ENCODE measurements at places on chromosomes 7 and 10.

- peak; percentile 69 for DNase-seq
These were observed 973 bp downstream of the CAMK1D start for GRCh38 chr10:12350167-12350872.

GRCh38 chr7:158917818-158918217 is 61.5 kb downstream of the DYNC2I1 start:
- DNase-seq, result no peak

DNA sequence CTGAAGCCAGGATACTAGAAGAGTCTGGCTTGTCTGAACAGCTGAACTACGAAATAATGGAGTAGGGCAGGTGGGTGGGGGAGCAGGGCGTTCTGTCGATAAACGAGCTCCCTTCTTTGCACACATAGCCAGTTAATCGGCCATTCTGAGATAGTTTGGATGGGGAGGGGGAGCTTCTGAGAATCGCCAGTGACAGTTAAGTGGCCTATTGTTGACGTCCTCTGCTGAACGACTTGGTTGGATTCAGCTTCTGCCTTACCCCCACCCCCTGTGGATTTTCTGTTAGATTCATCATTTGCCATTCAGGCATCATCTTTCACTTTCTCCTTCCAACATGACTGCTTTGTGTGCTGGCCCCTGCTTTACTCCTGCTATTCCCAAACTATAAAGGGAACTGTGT is 520 bp downstream of the CPA5 start:
- DNase-seq, result no peak

DNA sequence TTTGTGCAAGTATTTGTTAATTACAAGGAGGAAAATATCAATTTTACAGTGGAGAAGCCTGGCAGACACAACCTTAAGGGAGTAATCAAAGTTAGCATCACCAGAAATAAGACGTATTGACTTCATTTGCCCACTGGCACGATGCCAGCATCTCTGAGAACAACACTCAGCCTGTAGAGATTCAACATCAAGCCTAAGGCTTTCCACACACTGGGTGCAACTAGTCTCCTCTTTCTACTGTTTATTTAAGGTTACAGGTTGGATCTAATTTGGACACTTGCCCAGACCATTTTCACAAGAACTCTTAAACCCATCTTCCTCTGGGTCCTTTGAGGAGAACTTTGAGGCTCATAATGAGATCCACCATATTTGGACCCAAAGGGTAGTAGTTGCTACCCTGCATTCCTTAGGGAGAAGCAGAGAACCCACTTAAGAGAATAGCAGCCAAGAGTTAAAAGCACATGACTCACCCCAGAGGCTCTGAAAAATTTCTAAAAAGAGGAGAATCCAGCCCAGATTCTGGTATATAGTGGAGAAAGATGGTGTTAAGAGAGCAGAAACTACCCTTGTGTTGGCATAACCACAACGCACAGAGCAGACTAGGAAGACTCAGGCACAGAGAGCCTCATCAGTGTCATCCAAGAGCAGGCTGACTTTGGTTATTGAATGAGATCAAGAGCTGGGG is 97.3 kb downstream of the CCDC71L start:
- no peak for DNase-seq

- DNase-seq, result peak; percentile 82
These were observed 94.0 kb upstream of the ZMIZ1 start for GRCh38 chr10:78974617-78975317.

DNA sequence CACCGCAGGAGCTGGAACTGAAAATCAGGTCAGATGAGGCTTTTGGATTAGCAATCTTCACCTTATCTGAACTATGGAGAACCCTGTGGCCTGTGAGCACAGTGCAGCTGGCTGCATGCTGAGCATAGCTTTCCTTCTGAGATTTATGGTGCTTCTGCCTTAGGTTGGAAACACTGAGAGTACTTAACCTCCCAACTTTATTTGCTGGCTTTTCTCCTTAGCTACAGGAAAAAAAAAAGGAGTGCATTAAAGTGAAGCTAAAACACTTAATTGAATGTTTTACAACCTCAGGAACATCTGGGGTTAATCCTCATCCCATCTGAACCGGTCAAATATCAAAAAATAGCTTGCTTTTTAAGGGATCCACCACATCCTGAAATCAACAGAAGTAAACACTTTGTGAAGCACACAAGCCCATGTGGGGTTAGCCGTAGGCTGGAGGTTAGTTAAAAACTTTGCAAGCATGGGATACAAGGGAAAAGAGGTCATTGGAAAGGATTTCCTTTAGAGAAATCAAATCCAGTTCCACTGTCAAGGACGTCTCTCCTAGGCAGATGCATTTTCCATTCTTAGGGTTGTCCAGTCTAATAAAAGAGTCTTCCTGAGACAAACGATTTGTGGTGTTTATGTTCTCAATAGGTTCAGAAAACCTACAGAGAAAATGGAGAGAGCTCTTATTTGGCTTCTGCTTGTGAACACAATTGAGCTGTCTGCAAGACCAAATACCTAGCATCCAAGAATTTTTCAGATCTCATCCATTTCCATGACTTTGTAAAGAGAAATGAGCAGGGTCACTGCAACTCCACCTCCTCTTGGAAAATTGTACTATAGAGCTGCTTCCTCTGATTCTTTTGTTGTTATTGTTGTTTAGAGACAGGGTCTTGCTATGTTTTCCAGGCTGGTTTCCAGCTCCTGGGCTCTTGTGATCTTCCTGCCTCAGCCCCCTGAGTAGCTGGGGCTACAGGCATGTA is 470.4 kb upstream of the IGFBP3 start:
- DNase-seq, result no peak

GRCh38 chr10:84397735-84398144 is 69.4 kb downstream of the CCSER2 start:
- DNase-seq, result no peak

- no peak for DNase-seq
These were observed 37.5 kb upstream of the TAC1 start for GRCh38 chr7:97694355-97694754.

DNA sequence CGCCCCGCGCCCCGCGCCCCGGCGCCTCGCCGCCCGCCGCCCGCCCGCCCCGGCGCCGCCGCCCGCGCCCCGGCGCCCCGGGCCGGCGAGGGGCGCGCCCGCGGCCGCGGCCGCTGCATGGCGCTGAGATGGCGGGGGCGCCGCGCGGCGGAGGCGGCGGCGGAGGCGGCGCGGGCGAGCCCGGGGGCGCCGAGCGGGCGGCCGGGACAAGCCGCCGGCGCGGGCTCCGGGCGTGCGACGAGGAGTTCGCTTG is 174 bp downstream of the ADCY1 start:
- no peak for DNase-seq

DNA sequence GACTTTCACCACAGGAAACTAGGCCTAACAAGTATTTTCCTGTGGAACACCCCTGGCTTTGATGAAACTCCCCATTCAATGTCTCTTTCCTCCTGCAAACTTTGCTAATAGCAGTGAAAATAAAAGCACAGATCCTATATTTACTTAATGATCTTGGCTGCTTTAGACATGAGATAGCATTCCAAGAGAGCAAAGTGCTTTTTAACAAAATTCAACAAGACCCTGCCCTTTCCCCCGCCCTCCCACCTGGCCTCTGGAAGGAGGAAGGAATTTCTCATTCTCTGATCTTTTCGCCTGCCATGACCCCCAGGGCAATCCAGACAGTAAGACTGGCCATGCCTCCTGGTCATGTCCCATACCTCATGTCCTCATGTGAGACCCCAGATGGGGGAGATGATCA is 185.7 kb downstream of the KCNMA1 start:
- DNase-seq, result no peak

DNA sequence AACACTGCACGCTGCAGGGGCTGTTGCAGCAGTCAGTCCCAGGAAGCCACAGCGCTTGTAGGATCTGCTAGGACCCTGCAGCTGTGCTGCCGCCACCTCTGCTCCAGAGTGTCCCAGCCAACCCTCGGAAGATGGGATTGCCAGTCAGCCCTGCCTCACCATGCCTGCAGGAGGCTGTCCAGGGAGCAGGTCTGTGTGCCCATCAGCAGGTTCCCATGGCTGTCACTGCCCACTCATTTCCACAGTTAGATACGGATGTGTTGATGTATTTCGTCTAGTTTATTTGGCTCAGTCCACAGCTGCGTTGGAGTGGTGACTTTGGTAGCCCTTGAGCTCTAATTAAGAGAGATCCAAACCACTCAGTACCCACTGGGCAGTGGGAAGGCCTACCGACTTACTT is 35.7 kb downstream of the SHH start:
- no peak for DNase-seq

- DNase-seq, result no peak
These were observed 141.3 kb upstream of the TMEM106B start for GRCh38 chr7:12069757-12070156.

DNA sequence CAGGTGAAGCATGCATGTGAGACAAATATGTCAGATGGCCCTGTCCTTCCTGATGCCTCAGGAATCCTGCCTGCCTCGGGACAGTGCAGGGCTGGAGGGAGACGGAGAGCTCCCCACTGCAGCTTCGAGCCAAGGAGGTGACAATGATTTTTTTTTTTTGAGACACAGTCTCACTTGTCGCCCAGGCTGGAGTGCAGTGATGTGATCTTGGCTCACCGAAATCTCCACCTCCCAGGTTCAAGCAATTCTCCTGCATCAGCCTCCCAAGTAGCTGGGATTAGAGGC is 68.8 kb downstream of the OAT start:
- no peak for DNase-seq

DNA sequence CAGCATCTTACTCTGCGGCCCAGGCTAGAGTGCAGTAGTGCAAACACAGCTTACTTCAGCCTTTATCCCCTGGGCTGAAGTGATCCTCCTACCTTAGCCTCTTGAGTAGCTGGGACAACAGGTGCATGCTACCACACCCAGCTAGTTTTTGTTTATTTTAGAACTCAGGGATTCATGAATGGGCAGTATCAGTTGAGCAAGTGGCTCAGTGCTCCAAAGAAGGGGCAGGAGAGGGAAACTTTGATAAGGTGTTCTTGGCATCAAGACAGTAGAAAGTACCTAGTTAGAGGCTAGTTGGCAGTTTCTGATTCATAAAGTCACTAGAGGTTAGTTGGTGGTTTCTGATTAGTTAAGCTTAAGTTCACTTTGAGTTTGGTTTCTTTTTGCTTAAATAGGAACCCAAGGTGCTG is 18.4 kb downstream of the TRIM24 start:
- DNase-seq, result no peak

DNA sequence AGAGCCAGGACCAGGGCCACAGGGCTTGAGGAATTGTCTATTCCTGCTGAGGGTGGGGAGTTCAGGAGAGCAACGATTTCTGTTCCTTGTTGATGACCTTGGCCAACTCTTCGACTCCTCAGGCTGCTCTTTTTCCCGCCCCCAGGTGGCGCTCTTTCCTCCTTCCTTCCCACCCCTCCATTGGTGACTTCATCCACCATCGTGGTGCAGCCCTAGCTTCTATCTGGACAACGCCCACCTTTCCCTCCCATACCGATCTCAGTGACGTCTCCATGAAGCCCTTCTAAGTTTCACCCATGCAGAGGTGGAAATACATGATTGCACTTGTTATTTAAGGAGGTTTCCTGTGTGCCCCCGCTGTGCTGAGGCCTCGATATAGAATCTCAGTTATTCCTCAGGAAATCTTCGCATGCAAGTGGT is 22.1 kb upstream of the CARD11 start:
- DNase-seq, result peak; percentile 59

GRCh38 chr10:123367195-123367594 is 213.0 kb downstream of the BUB3 start:
- DNase-seq, result no peak

DNA sequence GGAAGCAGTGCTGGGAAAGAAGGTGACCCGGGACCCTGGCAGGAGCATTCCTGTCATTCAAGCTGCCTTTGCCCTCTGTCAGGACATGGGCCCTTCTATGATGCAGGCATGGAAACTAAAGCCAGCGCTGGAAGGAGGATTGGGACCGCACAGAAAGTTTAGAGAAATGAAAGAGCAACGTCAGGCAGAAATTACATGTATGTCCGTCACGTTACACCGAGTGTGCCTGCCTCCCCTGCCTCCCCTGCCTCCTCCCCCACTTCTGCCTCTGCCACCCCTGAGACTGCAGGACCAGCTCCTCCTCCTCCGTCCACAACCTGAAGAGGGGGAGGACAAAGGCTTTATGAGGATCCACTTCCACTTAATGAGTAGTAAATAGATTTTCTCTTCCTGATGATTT is 13.9 kb upstream of the PWWP2B start:
- DNase-seq, result no peak
